ENCODE measurements at places on chromosomes 4 and X.

GRCh38 chr4:10655968-10656367 lies 28.6 kb downstream of the CLNK start:
- DNase-seq: no peak

DNA sequence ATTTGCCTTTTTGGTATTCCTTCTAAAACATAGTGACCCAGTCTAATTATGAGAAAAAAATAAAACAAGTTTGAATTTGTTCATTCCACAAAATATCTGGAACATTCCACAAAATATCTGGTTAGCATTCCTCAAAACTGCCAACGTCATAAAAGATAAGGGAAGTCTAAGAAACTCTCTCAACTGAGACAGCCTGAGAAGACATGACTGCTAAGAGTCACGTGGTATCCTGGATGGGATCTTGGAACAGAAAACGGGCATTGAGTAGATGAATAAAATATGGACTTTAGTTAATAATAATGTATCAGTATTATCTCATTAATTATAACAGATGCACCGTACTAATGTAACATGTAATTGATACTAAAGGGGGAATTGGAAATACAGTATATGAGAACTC lies 280.9 kb downstream of the ARAP2 start:
- no peak for DNase-seq

DNA sequence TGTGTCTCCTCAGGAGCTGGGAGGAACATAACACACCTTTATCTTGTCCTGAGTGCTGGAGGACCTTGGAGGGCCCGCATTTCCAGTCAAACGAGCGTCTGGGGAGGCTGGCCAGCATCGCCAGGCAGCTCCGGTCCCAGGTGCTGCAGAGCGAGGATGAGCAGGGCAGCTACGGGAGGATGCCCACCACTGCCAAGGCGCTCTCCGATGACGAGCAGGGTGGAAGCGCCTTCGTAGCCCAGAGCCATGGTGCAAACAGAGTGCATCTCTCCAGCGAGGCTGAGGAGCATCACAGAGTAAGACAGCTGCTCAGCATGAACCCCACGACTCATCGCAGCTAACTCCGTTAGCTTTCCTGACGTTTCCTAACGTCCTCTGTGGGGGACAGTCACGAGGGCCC lies 430 bp downstream of the TRIML1 start:
- no peak for DNase-seq

DNA sequence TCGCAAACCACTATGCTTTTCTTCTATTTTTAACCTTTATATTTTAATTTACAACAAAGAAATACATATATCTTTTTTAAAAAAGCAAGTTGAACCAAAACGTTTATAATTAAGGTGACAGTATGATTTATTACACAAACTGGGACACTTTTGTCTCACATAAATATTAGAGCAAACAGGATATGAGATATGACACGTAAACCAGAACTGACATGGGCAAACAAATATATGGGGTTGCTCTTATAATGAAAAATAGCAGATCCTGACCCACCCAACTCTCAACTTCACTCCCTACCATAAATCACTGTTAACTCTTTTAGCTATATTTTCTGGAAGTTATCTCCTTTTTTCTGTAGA lies 177.0 kb upstream of the EDNRA start:
- DNase-seq: no peak

GRCh38 chrX:122666601-122667000 lies 517.5 kb upstream of the GRIA3 start:
- no peak for DNase-seq

DNA sequence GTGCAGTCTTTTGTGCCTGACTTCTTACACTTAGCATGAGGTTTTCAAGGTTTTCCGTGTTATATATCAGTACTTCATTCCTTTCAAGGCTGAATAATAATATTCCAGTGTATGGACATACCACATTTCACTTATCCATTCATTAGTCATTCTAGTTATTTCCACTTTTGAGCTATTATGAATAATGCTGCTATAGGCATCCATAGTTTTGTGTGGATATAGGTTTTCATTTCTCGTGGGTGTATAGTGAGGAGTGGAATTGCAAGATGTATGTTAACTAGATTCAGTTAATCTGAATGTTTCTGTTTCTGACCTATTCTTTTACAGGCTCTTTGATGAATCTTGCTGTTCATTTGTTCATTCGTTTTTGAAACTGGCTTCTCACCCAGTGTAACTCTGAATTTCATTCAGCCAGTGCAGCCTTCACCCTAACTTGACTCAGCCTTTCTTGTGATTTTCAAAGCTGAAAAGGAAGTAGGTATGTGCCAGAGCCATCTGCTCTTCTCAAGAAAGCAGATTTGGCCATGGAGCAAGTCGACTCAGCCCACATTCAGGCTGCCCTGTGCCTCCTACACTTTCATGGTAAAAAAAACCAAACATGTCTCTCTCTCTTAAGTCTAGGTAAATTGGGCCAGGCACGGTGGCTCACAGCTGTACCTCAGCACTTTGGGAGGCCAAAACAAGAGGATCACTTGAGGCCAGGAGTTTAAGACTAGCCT lies 56.3 kb upstream of the NOCT start:
- no peak for DNase-seq

DNA sequence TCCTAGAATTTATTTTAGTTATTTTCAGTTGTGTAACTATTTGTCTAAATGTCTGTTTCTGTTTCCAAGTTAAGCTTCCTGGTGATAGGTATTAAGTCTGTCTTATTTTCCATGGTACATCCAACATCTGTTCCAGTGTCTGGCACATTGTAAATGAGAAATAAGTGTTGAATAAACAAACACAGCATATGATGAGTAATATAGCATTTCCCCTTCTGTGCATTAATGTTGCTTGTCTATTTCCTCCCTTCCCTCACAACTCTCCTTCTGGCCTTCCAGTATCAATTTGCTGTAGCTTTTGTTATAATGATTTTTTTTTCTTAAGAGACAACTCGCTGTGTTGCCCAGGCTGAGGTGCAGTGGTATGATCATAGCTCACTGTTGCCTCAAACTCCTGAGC lies 36.1 kb downstream of the COPS4 start:
- DNase-seq: no peak

DNA sequence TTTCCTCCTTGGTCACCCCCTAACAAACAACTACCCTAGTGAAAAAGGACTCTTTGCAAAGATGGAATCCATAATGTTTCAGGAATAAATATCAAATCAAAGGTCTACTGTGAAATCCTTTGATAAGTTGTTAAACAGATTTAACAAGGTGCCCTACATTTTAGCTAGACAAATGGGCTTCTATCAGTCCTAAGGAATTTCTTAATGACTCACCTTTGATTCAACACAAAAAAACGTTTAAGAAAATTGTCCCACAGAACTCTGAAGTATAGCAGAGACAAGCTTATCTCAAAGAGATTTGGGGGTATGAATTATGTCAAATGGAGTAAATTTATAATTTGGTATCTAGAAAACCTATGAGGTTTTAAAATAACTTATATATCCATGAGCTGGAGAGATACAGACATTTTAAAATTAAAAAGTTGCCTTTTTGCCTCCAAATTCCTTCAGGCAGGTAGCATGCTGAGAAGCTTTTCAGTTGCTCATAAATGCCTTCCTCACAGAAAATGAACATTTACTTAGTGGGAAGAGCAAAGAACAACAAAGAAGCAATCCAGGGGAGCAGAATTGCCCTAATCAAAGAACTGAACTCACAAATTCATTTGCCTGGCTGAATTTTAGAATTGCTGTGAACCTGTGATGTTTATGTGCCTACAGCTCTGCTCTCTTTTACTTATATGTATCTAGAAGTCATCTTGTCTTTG lies 649.3 kb downstream of the STPG2 start:
- no peak for DNase-seq

DNA sequence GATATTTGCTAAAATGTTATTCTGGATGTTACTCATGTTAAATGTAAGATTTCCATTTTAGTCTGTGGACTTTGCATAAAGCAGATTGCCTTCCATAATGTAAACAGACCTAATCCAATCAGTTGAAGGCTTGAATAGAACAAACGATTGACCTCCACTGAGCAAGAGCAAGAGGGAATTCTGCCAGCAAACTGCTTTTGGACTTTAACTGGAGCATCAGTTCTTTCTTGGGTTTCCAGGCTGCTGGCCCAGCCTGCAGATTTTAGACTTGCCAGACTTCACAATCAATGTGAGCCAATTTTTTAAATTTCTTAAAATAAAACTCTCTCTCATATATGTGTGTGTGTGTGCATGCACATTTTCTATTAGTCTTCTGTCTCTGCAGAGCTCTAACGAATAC lies 1248.8 kb downstream of the ADGRL3 start:
- DNase-seq: no peak

- DNase-seq: peak; percentile 78
These were observed 28.1 kb upstream of the SPON2 start for GRCh38 chr4:1200425-1201035.

- DNase-seq: no peak
These were observed 35.4 kb upstream of the CENPU start for GRCh38 chr4:184769141-184769765.

GRCh38 chrX:2262668-2263055 lies 238.1 kb downstream of the DHRSX start:
- no peak for DNase-seq

Measured in mucosa of gallbladder (tissue), 1 donor.